ENCODE measurements at places on chromosomes 6 and 20. TPM values are rescaled to one million over a fixed set of nuclear protein-coding genes. Genes with fewer than 3 reads are reported as not detected.

MPIG6B gene
- not detected for total RNA-seq

SNX21 gene
- total RNA-seq: 10.2 TPM

ANKEF1 gene
- 2.3 TPM for total RNA-seq

GGTLC1 gene
- not detected for total RNA-seq

CASS4 gene
- not detected for total RNA-seq

CCM2L gene
- 27.3 TPM for total RNA-seq

LRRN4 gene
- total RNA-seq: not detected

LY6G6D gene
- total RNA-seq: not detected

SPAG4 gene
- total RNA-seq: 7.4 TPM

BFSP1 gene
- 2.1 TPM for total RNA-seq

GPSM3 gene
- 3.2 TPM for total RNA-seq

COX4I2 gene
- not detected for total RNA-seq

TREM1 gene
- total RNA-seq: not detected

IYD gene
- not detected for total RNA-seq

NFATC2 gene
- 2.1 TPM for total RNA-seq

POU5F1 gene
- total RNA-seq: 0.19 TPM

AGER gene
- total RNA-seq: 0.44 TPM

CRISP2 gene
- not detected for total RNA-seq

SLC25A27 gene
- 3.3 TPM for total RNA-seq

GHRH gene
- total RNA-seq: not detected

ASF1A gene
- total RNA-seq: 11.7 TPM

ERVFRD-1 gene
- 0.16 TPM for total RNA-seq

ELOVL2 gene
- not detected for total RNA-seq

HTR1E gene
- not detected for total RNA-seq

TMEM200A gene
- total RNA-seq: 0.19 TPM

SRSF3 gene
- total RNA-seq: 256 TPM

MTFR2 gene
- 3.6 TPM for total RNA-seq

LHFPL5 gene
- not detected for total RNA-seq

TREM2 gene
- not detected for total RNA-seq

SLC12A5 gene
- 0.81 TPM for total RNA-seq

ADAM33 gene
- total RNA-seq: 0.16 TPM

MCCD1 gene
- not detected for total RNA-seq

KIAA1755 gene
- total RNA-seq: 0.16 TPM
